ENCODE measurements at places on chromosomes 5 and 9.

DNA sequence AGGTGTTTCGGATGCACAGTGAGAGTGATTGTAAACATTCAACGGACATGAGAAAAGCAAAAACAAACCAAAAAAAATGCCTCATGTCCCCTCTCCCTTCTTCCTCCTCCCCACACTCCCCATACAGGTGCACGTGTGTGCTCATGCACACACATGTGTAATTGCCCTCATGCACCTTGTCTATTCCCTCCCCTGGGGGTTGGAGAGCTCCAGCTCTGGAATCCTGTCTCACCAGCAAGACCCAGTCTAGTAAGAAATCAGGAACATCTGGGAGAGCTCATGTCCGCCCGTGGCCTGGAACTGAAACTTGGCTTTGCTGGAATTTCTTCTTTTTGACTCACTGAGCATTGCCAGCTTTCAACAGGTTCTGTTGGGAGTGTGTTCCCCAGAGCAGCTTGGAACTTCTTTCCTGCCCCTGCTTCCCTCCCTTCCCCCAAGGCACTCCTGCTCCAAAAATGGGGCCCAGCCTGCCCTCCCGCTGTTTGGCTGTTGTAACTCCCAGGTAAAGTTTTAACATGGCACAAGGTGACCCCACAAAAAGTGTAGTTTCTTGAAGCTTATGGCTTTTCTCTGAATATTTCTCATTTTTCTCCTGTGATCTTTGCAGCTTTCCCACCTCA, 190.1 kb downstream of the NR3C1 start:
- DNase-seq, result peak; percentile 74

GRCh38 chr9:110178281-110178680, 29.7 kb downstream of the C9orf152 start:
- no peak for DNase-seq

GRCh38 chr5:168176251-168176650, 115.2 kb upstream of the WWC1 start:
- no peak for DNase-seq

DNA sequence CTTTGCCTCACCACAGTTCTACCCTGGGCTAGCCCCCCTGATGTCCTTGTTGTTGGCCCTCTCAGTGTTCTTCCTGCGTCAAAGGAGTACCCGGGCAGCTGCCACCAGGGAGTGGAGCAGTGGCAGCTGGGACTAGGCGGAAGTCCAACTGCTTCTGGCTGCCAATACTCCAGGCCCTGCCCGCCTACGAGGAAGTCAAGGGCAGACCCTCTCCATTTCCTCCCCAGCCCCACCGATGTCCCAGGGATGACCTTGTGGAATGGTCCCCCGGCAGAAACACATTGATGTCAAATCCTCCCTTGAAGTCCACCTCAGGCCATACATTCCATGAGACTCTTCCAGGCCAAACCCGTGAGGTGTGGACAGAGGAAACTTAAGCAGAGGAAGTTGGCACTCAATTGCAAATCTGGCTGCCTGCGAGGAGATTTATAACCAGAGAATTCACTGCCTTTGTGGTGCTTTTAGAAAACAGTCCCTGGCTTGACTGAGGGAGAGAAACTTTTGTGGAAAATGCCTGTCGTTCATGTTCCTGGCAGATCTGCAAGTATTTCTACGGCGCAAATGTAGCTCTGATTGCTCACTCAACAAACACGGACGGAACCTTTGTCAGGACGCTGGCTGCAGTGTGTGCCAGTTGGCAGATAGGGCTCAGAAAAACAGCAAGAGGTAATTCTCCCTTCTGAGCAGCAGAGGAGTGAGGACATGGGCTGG, 339.7 kb downstream of the RAB3C start:
- DNase-seq, result peak; percentile 74

- no peak for DNase-seq
Observed at GRCh38 chr9:95129476-95130291, 187.8 kb downstream of the FANCC start.

- no peak for DNase-seq
Observed at GRCh38 chr9:87382900-87383299, 114.8 kb upstream of the DAPK1 start.

DNA sequence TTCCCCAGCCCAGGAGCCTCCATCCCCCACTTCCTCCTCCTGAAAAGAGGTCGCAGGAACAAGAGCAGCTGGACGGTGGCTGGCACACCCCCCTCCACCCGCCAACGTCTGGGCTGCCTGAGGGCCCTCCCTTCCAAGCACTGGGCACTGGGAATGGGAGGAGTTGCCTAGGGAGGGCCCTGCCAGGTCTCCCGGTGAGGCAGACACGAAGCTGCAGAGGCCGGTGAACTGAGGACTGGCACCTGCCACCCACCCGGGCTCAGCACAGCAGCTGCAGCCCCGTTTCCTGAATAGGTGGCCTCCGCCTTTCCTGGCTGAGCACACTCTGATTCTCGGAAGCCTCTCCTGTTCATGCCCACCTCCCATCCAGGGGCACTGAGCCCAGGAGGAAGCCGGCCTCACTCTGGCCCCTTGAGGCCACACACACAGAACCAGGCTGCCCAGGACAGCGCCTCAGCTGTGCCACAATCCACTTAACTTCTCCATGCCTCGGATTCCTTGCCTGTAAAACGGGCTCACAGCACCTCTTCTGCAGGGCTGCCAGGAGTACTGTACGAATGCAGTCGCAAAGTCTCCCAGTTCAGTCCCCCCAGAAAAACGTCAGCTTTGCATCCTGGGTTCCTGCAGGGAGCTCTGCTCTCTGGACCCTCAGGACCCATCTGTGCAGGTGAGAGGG, 1.3 kb downstream of the NPDC1 start:
- DNase-seq, result no peak

DNA sequence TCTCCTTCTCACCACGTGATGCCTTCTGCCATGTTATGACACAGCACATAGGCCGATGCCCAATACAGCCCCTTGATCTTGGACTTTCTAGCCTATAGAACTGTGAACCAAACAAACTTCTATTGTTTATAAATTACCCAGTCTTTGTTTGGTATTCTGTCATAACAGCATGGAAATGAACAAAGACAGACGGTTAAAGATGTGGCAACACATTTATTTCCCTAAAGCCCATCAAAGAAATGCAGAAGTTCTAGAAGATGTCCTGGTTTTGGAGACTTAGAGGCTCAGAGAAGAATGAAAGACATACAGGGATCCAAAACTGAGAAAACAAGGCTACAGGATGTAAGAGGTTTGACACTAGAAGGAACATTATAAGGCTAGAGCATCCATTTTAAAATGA, 600.8 kb upstream of the DAB2 start:
- no peak for DNase-seq

DNA sequence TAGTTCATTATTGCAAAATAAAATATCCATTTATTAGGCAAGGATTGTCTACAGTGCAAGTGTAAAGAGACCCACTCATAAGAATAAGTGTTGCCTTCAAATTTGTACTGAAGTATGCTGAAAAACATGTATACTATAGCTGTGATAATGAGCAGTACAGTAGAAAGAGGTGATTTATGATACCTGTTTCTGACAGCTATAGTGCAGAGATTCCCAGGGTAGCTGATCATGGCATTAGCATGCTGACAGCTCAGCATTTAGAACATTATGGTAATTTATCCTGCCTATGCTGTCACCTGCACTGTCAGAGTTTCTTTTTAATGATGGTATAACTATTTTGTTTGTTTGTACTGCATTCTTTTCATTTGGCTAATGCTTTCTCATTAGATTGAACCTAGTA, 177.6 kb upstream of the TLX3 start:
- no peak for DNase-seq

- peak; percentile 47 for DNase-seq
Observed at GRCh38 chr5:81755320-81755719, 4.4 kb upstream of the SSBP2 start.

GRCh38 chr5:2519153-2519552, 232.3 kb downstream of the IRX2 start:
- no peak for DNase-seq

GRCh38 chr5:73336366-73336765, 112.2 kb downstream of the FOXD1 start:
- no peak for DNase-seq

GRCh38 chr9:19087106-19088000, 15.4 kb downstream of the HAUS6 start:
- no peak for DNase-seq

- DNase-seq, result peak; percentile 60
Observed at GRCh38 chr9:14348373-14349145, 34.6 kb upstream of the NFIB start.

DNA sequence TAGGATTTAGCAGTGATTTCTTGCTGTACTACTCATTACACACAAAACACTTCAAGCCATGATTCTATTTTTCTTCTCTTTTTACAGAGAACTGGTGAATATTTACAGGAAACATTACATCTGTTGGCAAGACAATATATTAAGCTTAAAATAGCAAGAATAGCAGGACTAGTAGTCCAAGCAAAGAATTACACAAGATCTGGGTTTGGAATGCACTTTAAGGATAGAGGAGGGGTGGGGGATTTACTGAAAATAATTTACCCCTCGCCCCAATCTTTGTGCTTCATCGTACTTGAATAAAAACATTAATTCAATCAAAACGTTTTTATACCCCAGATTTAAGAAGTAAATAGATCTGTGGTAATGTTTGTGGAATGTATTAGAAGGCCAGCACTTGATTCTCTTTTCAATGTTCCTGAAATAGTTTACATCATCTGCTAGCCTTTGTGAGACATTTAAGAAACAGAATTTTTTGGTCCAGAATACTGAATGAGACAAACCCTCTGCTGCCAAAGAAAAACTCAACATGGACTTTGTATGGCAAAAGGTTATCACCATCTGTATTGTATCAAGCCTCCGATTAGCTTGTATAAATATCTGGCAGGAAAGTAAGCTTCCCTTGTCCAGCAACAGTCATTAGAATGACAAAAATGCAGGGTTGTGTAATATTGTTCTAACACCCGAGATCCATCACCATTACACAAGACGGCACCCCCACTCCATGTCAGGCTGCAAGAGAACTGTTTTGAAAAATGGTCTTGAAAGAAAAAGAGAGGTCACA, 23.8 kb downstream of the SVEP1 start:
- DNase-seq, result no peak

GRCh38 chr5:157431544-157432200, 28.3 kb upstream of the NIPAL4 start:
- DNase-seq, result peak; percentile 40

- DNase-seq, result no peak
Observed at GRCh38 chr5:163248871-163249270, 188.5 kb upstream of the CCNG1 start.

DNA sequence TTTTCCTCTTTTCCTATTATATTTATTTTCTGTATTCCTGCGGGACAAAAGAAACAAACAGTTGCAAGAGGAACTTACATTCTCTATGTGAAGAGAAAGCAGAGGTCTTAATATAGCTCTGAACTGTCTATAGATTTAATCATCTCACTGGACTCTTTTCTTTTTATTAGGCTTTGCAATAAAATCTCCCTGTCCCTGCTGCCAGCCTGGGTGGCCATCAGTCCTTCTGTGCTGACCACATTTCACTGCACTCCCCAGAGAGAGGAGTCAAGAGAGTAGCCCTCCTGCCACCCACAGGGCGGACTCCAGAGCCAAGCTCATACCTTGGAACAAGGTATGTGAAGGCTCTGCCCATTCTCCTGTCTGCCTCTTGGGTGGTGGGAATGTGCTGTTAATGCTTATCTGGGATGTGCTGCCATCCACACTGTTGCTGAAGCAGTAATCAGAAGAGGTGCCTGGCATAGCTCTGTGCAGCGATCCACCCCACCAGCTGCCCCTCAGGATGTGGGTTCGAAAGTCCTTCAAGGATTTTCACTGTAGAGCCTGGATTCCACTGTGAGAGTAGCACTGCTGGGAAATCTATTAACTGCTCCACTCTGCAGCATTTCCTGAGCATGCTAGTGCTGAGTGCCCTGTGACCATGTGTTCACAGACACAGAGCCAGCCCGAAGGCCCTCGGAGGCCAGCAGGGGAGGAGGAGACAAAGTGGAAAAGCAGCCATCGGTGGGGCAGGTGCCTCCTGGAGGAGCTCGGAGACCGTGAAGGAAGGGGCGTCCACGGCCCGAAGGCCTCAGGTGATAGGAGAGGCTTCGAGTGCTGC, 334.6 kb downstream of the MED10 start:
- DNase-seq, result no peak

GRCh38 chr5:68848091-68848490, 245.7 kb upstream of the SLC30A5 start:
- DNase-seq, result no peak

DNA sequence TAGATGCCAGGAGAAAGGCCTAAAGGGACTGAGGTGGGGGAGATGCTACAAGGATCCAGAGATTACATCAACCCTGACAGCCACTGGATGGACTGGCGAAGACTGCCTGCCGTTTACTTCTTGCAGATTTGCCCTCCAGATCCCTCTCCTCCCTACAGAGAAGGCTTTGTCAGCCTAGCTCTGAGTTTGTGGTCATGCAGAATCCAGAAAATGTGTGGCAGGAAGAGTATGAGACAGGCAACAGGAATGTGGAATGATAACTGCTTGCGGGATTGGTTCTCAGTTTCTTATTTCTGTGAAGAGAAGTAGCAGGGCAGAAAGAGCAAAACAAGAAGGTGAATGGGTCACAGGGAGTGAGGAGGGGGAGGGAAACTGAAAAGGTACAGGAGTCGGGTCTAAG, 129.6 kb downstream of the TLE1 start:
- no peak for DNase-seq

DNA sequence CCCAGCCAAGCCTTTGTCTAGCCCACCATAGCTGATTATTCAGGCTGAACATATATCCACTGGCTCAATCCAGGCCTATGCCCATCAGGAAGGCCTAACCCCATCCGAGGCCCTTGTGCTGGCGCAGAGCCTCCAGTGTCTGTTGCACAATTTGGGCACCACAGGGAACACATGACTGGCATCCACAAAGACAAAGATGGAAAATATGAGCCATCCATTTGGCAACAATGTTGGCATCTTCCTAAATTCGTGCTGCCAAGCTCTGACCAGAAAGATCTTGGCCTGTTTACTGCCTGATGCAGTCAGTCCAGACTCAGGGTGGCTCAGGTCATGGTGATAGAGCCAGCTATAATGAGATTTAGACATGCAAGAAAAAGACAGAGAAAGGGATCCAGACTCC, 233.8 kb downstream of the PIK3R1 start:
- DNase-seq, result no peak

DNA sequence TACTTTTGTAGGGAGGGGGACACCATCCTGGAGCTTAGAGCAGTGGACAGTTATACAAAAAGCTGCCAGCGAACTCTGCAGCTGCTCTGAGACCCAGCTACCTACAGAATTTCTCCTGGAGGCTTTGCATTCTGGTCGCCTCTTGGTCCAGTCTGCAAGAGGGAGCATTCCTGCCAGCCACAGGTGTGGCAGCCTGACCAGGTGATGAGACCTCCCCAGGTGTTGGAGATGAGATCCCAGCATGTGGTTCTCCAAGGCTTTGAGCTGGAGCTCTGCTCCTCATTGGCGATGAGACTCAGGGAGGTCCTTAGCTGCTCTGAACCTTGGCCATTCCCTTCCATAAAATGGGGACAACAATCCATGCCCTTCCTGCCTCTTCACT, 69.3 kb downstream of the RGS3 start:
- no peak for DNase-seq

- peak; percentile 79 for DNase-seq
Observed at GRCh38 chr5:122101636-122102285, 23.7 kb upstream of the LOX start.

- peak; percentile 88 for DNase-seq
Observed at GRCh38 chr5:68333649-68334552, 118.3 kb downstream of the PIK3R1 start.

- no peak for DNase-seq
Observed at GRCh38 chr9:31492229-31492628, 892.2 kb upstream of the ACO1 start.
